Stimulated activated CD4-positive, alpha-beta T cell treated with anti-CD3 and anti-CD28 coated beads, Interleukin-2, amount 100 ng/mL, for 48 hours (primary cell): ENCODE measurements at places on chromosomes 12 and 14.
A peak's percentile ranks its signal among the peaks of the same experiment; 100 is the strongest.

- no peak for DNase-seq
Observed at GRCh38 chr14:77243853-77244252, 27.2 kb downstream of the NGB start.

DNA sequence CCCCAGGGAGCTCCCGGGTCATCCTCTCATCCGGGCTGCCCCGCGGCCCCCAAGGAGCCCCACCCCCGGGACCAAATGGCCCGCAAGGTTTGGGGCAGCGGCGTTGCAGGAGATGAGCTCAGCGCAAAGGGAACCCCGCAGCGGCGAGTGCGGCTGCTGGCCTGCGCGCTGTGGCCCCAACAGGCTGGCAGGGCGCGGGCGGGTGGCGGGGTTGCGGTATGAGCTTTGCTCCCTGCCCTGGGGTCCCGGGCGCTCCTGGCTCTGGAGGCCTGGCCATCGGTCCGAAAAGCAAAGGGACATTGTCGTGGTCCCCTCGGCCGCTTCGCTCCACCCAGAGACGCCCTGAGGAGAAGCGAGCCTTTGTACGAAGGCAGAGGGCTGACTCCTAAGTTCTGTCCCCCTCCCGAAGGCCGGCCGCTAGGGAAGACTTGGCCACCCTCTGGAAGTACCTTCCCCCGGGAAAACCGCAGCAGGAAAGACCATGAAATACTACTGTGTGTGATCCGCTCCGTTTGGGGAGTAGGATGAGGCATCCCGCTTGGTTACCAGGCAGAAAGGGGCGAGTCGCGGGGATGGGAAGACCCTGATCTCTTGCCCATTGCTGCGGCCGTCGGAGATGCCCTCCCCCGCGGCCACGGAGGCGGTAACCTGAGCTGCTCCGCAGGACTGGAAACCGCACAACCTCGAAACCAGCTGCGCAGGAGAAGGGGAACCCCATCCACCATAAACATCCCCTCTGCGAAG is 620 bp upstream of the NID2 start:
- DNase-seq = no peak

GRCh38 chr12:118103201-118103600 is 610 bp downstream of the VSIG10 start:
- DNase-seq = peak; percentile 3

GRCh38 chr12:110371408-110372055 is 32.0 kb downstream of the ANAPC7 start:
- DNase-seq = no peak

DNA sequence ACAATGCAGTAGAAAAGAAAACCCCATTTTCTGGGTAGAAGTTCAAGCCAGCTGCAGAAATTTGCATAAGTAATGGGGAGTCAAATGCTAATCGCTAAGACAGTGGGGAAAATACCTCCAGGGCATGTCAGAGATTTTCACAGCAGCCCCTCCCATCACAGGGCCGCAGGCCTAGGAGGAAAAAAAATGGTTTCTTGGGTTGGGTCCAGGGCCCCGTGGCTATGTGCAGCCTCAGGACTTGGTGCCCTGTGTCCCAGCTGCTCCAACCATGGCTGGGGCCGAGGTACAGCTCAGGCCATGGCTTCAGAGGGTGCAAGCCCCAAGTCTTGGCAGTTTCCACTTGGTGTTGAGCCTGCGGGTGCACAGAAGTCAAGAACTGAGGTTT is 14.6 kb downstream of the OR10P1 start:
- no peak for DNase-seq

- peak; percentile 64 for DNase-seq
Observed at GRCh38 chr14:100383727-100384158, 60.6 kb downstream of the SLC25A47 start.

DNA sequence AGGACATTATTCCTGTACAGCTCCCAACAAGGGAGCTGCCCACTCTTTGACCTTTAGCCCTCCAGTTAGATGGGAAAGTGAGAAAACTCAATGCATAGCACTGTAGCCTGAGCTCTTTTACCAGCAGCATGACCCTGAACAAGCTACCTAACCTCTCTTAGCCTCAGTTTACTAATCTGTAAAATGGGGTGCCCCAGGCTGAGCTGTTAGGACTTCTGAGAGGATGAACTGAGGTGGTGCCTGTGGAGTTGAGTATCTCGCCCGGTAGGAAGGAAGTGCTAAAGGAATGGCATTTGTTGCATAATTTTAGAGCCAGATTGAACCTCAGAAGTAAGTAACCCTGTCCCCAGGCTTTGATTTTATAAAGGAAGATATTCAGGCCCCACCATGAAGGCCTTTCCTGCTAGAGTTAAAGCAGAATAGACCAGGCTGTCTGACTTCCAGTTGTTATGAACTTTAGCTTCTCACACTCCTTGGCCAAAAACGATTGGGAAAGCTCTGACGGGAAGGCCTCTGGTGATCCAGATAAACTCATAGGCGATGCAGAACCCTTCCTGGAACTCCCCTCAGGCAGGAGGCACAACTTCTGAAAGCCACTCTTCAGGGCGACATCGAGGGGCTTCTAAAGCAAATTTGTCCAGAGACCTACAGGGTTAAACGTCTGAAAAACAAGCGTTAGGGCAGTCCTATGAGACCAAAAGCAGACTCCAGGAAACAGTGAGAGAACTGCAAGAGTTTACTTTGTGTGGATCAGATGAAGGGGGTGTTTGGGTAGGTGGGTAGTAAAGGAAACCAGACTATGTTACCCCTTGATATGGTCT is 2.5 kb upstream of the SERPINA10 start:
- DNase-seq = no peak

GRCh38 chr12:66321435-66321834 is 19.1 kb downstream of the HELB start:
- no peak for DNase-seq

- no peak for DNase-seq
Observed at GRCh38 chr12:29741342-29742241, 42.1 kb downstream of the TMTC1 start.

DNA sequence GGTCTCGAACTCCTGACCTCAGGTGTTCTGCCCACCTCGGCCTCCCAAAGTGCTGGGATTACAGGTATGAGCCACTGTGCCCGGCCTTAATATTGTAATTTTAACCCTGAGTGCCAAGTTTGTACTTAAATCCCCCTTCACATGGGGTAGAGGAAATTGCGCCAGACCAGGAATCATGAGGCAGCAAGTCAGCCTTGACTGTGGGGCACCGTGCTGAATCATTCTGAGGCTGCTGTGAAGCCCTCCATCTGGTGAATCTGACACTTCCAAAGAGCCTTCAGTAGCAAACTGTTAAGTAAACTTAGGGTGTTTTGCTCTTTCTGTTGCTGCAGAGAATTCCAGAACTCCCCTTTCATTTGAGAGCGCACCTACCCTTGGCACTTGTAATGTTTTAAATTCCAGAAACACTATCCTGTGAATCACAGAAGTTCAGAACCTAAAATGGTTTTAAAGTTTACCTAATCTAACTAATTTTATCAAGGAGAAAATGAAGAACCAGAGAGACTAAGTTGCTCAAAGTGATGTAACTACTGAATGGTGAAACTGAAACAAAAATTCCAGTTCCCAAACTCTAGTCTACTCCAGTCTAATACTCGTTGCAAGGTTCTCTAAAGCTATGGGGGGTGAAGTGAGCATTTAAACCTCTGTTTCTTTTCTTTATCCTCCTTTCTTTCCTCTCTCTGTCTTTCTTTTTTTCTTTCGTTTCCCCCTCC is 7.5 kb downstream of the HEBP1 start:
- no peak for DNase-seq

DNA sequence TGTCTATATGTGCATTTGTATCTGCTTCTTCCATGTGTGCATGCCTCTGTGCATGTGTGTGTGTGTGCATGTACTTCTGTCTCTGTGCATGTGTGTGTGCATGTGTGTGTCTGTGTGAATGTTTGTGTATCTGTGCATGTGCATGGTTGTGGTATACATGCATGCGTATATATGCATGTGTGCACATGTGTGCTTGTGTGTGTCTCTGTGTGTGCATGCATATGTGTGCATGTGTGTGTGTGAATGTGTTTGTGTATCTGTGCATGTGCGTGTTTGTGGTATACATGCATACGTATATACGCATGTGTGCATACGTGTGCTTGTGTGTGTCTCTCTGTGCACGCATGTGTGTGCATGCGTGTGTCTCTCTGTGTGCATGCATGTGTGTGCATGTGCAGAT is 363.2 kb upstream of the SFSWAP start:
- DNase-seq = no peak

DNA sequence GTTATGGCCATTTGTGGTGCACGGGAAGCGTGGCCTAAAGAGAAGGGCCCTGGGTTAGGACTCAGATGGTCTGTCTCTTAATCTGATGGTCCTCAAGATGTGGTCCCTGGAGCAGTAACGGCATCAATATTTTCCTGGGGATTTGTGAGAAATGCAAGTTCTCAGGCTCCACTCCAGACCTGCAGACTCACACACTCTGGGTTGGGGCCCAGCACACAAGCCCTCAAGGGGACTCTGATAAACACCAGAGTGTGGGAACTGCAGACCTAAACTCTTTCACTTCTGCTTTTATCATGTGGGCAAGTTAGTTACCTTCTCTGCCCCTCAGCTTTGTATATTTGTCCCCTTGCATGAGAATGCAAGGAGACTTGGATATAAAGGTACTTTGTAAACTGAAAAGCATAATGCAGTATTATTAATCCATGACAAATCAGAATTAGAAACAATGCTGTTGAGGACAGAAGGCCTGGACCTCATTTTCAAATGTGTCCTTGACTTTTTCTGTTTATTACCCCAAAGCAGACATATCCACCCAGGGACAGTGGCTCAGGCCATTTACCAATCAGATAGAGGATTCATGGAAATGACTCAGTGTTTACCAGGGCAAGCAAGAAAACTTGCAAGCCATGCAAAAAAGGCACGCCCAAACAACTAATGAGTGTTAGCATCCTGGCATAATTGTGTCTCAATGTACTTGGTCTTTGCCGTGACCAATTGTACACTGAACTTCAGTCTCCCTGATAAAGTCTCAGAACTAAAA is 157.0 kb downstream of the ASCL1 start:
- no peak for DNase-seq

GRCh38 chr12:76117067-76117691 is 32.7 kb upstream of the NAP1L1 start:
- no peak for DNase-seq

DNA sequence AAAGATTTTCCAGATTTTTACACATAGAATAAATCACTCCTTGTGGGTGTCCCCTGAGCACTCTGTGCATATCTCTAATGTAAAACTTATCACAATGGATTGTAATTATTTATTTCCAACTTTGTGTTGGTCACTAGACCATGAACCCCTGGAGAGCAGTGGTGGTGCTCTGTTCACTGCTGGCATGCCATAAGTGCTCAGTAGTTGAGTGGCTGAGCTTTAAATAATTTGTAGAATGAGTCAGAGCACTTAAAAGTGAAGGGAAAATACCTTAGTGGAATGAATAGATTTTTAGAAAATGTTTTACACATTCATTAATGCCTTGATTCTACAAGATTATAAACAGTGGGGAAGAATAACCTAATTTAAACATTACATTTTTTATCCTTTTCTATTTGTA is 6.3 kb downstream of the MGAT4C start:
- DNase-seq = no peak

- DNase-seq = no peak
Observed at GRCh38 chr12:727321-727720, 25.1 kb upstream of the WNK1 start.

DNA sequence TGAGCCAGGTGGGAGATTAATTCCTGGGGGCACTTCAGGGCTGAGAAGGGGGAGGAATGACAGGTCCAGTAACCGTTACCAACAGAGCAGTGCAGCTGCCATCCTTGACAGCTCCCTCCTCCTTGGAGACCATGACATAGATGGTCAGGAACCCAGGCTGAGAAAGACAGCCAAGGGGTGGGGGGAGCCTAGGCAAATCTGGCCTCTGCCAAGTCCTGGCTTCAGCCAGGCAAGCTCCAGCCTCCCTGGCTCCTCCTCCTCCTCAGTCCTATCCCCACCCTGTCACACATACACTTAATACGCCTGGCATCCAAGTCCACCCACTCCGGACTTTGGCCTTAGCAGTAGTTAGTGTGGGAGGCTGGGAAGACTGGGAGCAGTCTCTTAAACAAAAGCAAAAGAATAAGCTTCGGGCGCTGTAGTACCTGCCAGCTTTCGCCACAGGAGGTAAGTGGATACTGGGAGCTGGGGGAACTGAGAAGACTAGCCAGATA is at the start of gene RDH5:
TSS of gene RDH5 (plus strand) at position 323 of the 494 bp plus-strand sequence. CDS start 792 bp downstream, outside the sequence.
- no peak for DNase-seq

GRCh38 chr12:39372929-39373328 is 70.0 kb downstream of the KIF21A start:
- no peak for DNase-seq

DNA sequence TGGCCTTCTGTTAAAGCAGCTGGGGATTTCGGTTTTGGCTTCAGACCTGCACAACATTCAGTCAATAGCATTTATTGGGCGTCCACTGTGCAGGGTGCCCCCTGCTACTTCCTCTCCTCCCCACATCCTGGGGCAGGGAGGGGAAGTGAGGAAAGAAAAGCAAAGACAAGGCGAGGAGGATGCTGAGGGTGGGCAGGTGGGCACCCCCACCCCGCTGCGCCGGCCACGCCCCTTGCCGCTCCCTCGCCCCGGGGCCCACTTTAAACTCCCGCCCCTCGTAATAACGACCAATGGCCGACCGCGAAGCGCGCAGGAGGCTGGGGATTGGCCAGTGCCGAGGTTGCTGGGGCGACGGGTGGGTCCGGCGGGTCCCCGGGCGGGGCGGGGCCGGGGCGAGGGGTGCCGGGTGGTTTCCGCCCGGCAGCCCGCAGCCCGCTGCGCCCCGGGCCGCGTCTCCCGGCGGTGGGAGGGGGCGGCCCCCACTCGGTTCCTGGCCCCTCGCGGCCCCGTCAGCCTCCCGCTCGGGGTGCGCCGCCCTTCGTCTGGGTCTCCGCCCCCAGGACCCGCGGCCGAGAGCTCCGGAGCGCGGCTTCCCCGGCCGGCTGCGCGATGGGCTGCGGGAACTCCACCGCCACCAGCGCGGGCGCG is at the start of gene C12orf75:
TSS of gene C12orf75 (plus strand) at position 409 of the 648 bp plus-strand sequence. CDS start at position 610, 201 bp downstream.
- peak; percentile 80 for DNase-seq

- peak; percentile 51 for DNase-seq
Observed at GRCh38 chr12:132327336-132328171, 1.8 kb downstream of the GALNT9 start.

DNA sequence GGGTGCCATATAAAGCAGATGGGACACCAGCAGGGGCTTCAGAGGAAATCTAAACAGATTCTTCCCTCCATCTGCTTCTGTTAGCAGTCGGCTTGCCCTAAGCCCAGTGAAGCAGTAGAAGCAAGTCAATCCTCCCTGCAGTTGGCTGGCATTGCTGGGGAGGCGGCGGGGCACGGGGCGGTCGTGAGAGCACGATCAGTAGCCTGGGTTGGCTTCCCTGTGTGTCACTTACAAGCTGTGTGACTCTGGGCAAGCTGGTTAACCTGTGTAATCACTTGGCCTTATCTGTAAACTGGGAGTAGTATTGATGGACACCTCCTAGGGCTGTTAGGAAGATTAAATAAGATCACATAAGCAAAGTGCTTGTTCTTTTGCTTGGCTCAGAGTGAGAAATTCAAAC is 19.4 kb downstream of the MYRFL start:
- DNase-seq = no peak

- no peak for DNase-seq
Observed at GRCh38 chr12:24386836-24387235, 437.4 kb upstream of the SOX5 start.

- DNase-seq = no peak
Observed at GRCh38 chr14:60175255-60175902, 10.2 kb upstream of the DHRS7 start.

- DNase-seq = no peak
Observed at GRCh38 chr12:57846285-57846576, 298 bp downstream of the CTDSP2 start.
